ENCODE measurements at places on chromosomes 4 and X.

DNA sequence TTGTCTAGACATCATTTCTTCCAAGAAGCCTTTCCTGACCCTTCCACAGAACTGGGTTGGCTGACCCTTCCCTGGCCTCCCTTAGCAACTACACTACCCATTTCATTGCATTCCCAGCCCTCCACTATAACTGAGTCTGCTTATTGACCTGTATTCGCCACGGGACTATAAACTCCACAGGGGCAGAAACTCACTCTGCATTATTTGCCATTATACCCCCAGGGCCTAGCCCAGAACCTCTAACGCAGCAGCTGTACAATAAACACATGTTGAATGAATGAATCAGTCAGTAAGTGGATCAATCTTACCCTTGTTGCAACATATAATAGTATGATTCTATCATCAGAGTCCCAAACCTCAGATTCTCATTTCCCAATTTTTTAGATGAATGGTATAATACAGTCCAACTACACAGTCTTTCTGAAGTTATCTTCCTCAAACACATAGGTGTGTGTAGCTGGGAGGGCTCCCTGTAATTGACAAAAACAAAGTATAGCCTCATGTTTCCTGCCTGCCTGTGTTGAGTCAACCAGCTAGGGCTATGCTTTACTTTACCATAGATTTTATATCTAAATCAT is 209.3 kb downstream of the CHIC2 start:
- peak; percentile 43 for DNase-seq

DNA sequence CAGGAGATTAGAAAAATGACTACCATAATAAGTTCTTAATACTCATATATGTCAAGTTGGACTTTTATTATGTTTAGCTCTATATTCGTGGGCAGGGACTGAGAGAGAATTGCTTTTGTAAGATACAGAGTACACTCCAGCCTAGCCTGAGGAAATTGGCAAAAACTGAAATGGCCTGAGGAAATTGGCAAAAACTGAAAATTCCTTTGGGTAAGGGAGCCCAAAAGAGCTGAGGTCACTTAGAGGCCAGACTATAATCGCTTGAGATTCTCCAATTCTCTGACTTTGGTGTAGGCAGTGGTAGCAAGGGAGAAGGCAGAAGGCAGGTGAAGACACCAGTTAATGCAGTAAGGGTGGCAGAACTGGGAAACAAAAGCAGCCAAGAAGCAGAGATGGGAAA is 124.5 kb upstream of the HCCS start:
- no peak for DNase-seq

- no peak for DNase-seq
Measured at GRCh38 chr4:8195841-8196458, 3.1 kb upstream of the SH3TC1 start.

- DNase-seq, result no peak
Measured at GRCh38 chrX:18861511-18861910, 122.4 kb downstream of the PHKA2 start.

DNA sequence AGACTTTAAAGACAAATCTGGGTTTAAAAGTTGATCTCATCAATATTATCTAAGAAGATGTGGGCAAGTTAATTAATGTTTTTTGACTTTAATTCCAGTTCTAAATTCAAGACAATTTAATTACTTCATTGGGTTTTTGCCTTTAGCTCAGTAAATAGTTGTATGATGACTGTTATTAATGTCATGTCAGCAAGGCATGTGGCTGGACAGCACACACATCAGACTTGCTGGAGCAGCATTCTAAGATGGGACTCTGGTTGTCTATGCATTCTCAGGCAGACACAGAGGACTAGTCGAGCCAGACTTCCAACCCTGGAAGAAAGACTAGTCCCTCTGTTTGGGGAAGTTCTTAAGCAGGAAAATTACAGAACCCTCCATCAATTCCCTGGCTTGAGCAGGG is 180.7 kb upstream of the GK2 start:
- DNase-seq, result no peak

DNA sequence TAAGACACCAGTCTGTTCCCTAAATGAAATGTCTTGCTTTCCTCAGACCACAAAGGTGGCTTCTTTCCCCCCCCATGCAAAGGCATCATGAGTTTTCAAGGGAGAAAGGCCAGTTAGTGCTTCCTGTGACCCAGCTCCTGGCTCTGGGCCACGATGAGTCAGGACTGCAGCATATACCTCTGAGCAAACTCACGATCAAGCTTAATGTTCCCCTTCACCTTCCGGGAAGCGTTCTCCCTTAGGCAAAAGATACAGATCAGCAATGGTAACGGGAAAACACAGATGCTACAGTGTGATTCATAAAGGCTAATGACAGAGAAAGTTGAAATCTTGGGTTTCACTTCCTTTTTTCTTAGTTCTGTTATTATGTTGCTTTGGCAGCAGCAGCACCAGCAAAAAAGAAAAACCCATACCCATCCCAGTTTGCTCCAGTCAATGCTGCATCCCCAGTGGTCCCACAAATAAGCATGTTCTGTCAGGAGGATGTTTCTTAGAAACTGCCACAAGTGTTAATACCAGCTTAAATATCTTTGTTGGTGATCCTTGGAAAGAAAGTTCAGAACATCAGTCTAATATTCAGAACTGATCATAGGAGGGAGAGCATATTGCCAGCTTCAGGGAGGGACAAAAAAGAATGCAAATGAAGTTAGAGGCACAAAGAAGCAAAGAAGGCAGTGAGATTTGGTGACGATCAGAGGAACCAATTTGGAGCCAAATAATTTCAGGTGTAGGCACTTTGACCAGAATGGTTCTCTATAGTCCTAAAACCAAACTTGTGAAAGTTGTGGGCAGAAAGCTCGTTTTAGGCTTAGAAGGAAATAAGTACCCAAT is 41.2 kb downstream of the LONRF3 start:
- peak; percentile 73 for DNase-seq

GRCh38 chr4:173669460-173670179 is 139.6 kb upstream of the HAND2 start:
- DNase-seq, result no peak

DNA sequence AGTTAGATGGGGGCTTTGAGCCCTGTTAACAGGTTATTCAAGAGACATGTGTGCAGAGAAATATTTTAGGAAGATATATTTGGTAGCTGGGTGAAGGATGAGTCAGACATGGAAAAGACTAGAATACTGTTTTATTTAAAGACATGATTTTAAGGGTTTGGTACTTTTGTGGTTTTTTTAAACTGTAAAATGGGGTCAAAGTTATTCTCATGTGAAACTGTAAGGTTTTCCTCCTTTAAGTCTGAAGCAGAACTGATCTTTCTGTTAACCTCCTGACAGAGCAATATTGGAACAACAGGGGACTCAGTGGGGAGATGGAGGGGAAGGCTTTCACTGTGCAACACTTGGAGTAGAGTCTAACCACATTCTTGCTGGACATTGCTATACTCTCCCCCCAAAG is 112.4 kb upstream of the LSM6 start:
- DNase-seq, result no peak

DNA sequence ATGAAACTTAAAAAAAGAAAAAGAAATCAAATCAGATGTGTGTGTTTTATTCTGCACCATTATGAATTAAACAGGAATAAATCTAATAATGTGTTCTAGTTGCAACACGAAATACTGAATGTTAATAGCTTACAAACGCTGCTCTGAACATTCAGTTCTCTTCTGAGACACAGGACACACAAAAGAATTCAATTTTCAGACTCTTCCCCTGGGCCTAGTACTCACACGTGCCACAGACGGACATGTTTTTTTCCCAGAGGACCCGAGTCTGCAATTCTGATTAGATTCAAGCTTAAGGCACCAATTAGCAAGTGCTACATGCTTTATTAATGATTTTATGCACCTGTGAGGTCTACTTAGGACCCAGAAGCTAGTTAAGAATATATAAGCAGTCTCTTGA is 20.5 kb downstream of the C4orf54 start:
- no peak for DNase-seq

- DNase-seq, result no peak
Measured at GRCh38 chrX:10415306-10416001, 204.9 kb downstream of the MID1 start.

GRCh38 chr4:174222266-174222872 is 61.1 kb downstream of the FBXO8 start:
- DNase-seq, result peak; percentile 27

- peak; percentile 18 for DNase-seq
Measured at GRCh38 chr4:103012060-103012459, 7.4 kb downstream of the SLC9B1 start.

- no peak for DNase-seq
Measured at GRCh38 chr4:168506014-168506413, 9.2 kb downstream of the PALLD start.

DNA sequence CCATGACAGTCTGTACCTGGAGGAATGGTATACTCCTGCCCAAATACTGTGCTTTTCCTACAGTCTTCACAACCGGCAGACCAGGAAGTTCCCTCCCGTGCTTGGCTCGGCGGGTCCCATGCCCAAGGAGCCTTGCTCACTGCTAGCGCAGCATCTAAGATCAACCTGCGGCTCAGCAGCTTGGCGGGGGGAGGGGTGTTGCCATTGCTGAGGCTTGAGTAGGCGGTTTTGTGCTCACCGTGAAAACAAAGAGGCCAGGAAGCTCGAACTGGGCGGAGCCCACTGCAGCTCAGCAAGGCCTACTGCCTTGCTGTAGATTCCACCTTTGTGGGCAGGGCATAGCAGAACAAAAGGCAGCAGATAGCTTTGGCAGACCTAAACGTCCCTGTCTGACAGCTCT is 152.7 kb downstream of the TEX11 start:
- DNase-seq, result no peak

- no peak for DNase-seq
Measured at GRCh38 chr4:147094238-147094637, 148.6 kb upstream of the TTC29 start.

GRCh38 chrX:17104433-17104832 is 158.0 kb downstream of the REPS2 start:
- no peak for DNase-seq

DNA sequence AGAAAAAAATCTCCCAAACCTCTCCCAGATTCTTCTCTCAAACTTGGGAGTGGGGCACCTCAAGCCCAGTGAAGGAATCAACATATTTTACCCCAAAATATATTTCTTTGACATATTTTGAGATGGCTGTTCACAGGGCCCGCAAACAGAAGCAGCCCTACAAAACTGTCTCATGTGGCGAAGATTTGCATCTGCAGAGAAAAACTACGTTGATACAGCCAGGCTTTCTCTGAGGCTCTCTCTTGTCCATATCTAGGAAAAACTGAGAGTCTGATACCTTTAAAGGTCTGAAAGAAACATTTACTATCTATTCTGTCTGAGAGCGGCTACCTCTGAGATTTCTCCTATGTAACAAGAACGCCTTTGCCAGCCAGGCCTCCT is 23.3 kb upstream of the TMSB4X start:
- no peak for DNase-seq

DNA sequence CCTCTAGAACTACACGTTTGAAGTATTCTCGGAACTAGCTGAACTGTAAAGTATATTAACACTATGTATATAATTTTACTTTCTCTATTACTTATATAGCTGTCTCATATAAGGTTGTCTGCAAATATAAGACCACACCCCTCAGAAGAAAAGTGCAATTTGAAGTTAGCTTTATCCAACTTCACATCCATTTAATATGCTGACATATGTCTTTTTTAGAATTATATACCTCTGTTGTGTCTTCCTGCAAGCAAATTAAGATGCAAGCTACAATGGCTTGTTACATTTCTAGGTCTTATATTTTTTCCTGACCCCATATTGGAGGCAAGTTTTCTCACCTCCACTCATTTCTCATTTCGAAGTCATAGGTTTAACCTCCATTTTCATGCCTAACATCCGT is 349.0 kb upstream of the AGA start:
- DNase-seq, result no peak

DNA sequence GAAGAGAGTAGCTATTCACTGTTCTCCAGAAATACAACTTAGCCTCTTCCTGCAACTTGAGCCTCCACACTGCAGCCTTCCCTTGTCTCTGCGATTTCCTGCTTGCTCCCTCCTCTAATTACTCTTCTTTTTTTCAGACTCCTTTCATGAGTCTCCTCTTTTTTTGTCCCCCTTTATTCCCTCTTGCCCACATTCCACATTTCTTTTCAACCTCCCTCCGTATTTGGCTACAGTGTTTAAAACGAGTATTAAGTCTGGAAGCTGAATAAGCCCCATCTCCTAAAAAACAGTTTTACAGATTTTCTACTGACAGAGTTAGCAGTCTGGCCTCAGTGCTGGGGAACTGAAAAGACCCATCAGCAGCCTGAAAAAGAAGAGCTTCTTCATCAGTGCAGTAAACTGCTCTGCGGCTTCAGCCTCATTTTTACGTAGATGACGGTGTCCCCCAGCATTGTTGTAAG is 141.5 kb downstream of the TENM3 start:
- no peak for DNase-seq

DNA sequence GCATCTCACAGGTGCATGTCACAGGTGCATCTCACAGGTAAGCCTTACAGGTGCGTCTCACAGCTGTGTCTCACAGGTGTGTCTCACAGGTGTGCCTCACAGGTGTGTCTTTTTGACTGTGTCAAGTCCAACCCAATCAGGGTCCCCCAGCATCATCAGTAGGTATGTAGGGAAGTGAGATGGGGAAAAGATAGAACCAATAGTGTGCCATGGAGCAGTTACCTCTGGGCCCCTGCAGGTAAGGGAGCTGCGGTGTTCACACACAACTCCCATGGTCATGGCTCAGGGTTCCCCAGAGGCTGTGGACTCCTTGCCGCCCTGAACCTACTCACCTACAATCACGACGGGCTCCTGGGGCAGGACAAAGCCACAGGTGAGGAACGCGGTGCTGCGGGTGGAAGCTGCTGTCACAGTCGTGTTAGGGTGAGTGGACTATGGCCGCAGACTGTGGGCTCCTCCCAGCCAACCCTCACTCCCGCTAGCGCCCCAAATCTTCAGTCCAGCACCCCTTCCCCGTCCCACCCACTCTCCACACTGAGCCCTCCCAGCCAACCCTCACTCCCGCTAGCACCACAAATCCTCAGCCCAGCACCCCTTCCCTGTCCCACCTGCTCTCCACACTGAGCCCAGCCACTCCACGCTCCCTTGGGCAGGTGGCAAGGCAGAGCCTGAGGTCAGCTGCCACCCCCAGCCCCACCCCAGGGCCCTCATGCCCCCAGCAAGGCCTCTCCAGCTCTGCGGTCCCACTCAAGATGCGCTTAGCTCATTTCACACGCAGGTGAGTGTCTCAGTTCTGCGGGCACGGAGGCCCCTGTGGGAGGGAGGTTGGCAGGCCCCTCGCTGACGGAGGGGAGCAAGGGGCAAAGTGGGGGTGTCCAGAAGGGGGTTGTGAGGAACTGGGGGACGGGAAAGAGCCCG is 2.1 kb upstream of the PDE6B start:
- DNase-seq, result no peak

DNA sequence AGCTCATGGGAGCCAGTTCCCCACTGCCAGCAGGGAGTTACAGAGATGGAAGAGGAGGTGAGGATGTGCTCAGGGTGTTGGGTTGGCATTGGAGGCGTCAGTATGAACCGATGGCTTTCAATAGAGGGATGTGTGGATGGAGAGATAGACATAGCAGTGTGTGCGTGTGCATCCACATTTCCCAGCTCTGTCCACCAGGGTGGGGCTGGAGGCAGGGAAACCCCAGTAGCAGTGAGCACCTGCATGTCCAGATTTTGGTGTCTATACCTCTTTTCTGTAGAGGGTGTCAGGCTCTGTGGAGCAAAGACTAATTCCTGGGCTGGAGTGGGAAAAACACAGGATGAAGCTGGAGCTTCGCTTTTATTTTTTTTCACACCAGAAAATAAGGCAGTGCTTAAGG is 37.2 kb upstream of the HGFAC start:
- DNase-seq, result no peak

GRCh38 chrX:48919360-48919841 is 577 bp upstream of the PIM2 start:
- no peak for DNase-seq

All from COLO829 (cell line).